ENCODE measurements at places on chromosomes 6 and 20. TPM values are rescaled to one million over a fixed set of nuclear protein-coding genes. Genes with fewer than 3 reads are reported as not detected.
A peak's percentile ranks its signal among the peaks of the same experiment; 100 is the strongest.

ISM1 gene
- total RNA-seq = 0.66 TPM

FAM83D gene
- 9.6 TPM for total RNA-seq

PRL gene
- total RNA-seq = 1.1 TPM

UST gene
- total RNA-seq = 8.0 TPM

PLEKHG1 gene
- 27.2 TPM for total RNA-seq

GFRAL gene
- total RNA-seq = 0.05 TPM

AVP gene
- total RNA-seq = 0.33 TPM

LY6G6D gene
- not detected for total RNA-seq

TRIM10 gene
- 0.57 TPM for total RNA-seq

GRCh38 chr20:49230561-49231133, 11.4 kb downstream of the DDX27 start:
- H3K4me3 ChIP-seq = no peak overlapping the region
- peaks cover 73% of the 10 kb centered on the region for H3K36me3 ChIP-seq
- DNase-seq = no peak
- H3K27ac ChIP-seq = no peak overlapping the region

DNA sequence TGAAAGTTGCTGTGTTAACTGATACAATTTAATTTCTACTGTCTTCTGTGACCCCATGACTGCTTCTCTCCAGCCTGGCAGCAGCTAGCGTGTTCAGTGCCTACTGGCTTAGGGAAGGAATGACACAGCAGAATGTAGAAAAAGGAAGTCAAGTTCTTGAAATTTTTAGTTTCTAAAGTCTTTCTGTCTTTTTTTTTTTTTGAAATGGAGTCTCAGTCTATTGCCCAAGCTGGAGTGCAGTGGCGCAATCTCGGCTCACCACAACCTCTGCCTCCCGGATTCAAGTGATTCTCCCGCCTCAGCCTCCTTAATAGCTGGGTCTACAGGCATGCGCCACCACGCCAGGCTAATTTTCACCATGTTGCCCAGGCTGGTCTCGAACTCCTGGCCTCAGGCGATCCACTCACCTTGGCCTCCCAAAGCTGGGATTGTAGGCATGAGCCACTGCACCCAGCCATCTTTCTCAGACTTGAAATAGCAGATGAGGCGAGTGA, 39.3 kb downstream of the PCNA start:
- no peaks in the 10 kb centered on the region for H3K36me3 ChIP-seq
- no peaks in the 10 kb centered on the region for H3K27me3 ChIP-seq
- peaks cover 18% of the 10 kb centered on the region for H3K4me1 ChIP-seq
- no peak overlapping the region for H3K4me3 ChIP-seq

GRCh38 chr6:89999154-89999553, 104.9 kb downstream of the GJA10 start:
- no peak overlapping the region for H3K27ac ChIP-seq
- no peaks in the 10 kb centered on the region for H3K27me3 ChIP-seq
- H3K4me1 ChIP-seq = no peaks in the 10 kb centered on the region
- no peak overlapping the region for H3K4me3 ChIP-seq
- no peak for DNase-seq

- H3K27ac ChIP-seq = no peak overlapping the region
- H3K36me3 ChIP-seq = no peaks in the 10 kb centered on the region
- DNase-seq = no peak
- H3K4me3 ChIP-seq = no peak overlapping the region
- H3K27me3 ChIP-seq = no peaks in the 10 kb centered on the region
Observed at GRCh38 chr20:38222923-38223742, 37.4 kb downstream of the KIAA1755 start.

GRCh38 chr6:164396071-164397047, 913.0 kb downstream of the C6orf118 start:
- no peaks in the 10 kb centered on the region for H3K36me3 ChIP-seq
- H3K4me1 ChIP-seq = no peaks in the 10 kb centered on the region
- DNase-seq = no peak
- no peak overlapping the region for H3K27ac ChIP-seq
- no peaks in the 10 kb centered on the region for H3K27me3 ChIP-seq
- H3K4me3 ChIP-seq = no peak overlapping the region

DNA sequence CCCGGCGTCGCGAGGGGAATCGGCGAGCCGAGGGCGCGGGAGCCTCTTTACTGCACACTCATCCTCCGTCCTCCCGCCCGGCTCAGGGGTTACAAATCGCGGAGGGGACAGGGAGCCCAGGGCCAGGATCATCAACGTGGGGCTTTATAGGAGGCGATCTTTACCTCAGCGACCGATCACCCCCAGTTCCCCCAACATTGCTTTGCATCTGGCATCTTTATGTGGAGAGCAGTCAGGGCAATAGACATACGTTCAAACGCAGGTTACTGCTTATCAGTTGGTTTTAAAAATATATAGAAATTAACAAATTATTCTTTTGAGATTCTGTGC, 634 bp downstream of the HSF2 start:
- DNase-seq = peak; percentile 23
- no peaks in the 10 kb centered on the region for H3K36me3 ChIP-seq
- no peak overlapping the region for H3K27ac ChIP-seq
- H3K4me3 ChIP-seq = peak overlapping the region; percentile 91
- peaks cover 4% of the 10 kb centered on the region for H3K4me1 ChIP-seq

GRCh38 chr6:4178737-4179333, 43.5 kb upstream of the ECI2 start:
- no peaks in the 10 kb centered on the region for H3K27me3 ChIP-seq
- H3K4me3 ChIP-seq = no peak overlapping the region
- no peak overlapping the region for H3K27ac ChIP-seq
- H3K36me3 ChIP-seq = no peaks in the 10 kb centered on the region
- no peaks in the 10 kb centered on the region for H3K4me1 ChIP-seq

- no peaks in the 10 kb centered on the region for H3K27me3 ChIP-seq
- no peak overlapping the region for H3K27ac ChIP-seq
- no peaks in the 10 kb centered on the region for H3K4me1 ChIP-seq
- no peak for DNase-seq
- H3K36me3 ChIP-seq = peaks cover 48% of the 10 kb centered on the region
Observed at GRCh38 chr6:35911871-35912653, 8.8 kb downstream of the SRPK1 start.

GRCh38 chr6:74000666-74001490, 304.9 kb downstream of the CD109 start:
- DNase-seq = no peak
- H3K4me3 ChIP-seq = no peak overlapping the region
- no peaks in the 10 kb centered on the region for H3K4me1 ChIP-seq
- no peaks in the 10 kb centered on the region for H3K36me3 ChIP-seq
- no peaks in the 10 kb centered on the region for H3K27me3 ChIP-seq

DNA sequence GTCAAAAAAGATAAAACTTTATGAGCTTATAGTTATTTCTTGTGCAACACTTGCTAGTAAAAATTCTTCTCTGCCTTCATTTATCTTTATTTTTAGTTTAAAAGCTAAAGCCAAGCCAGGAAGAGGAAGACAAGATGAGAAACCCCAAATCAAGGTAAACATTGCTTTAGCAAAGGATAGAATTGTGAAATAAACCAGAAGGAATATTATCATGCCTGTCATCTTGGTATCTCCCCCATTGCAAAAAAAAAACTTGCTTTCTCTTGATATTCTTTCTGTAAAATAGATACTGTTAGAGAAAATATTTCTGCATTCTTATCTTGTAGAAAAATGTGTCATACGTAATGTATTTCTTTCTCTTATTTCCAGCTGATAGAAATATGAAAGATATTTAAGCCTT, 432.8 kb downstream of the GJA1 start:
- H3K4me3 ChIP-seq = no peak overlapping the region
- no peak for DNase-seq
- H3K36me3 ChIP-seq = no peaks in the 10 kb centered on the region
- H3K27ac ChIP-seq = no peak overlapping the region

- peaks cover 50% of the 10 kb centered on the region for H3K4me1 ChIP-seq
- peak overlapping the region; percentile 99 for H3K27ac ChIP-seq
- no peaks in the 10 kb centered on the region for H3K27me3 ChIP-seq
Observed at GRCh38 chr20:35767683-35768481, 3.9 kb upstream of the PHF20 start.

DNA sequence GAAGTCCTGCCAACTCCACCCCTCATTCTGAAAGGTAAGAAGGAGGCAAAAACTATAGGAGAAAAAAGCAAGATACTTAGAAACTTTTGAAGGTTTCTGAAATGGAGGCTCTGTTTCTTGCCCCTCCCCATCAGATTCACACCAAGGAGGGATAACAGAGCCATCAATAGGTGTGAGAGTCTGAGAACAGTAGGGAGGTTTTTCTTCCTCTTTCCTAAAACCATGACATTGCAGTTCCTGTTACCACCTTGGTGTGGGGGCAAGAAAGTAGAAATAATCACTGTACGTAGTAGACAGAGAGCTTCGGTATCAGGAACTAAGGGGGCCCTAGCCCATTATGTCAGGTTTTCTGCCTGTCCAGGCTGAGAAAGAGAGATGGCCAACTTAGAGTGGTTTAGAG, 333.3 kb upstream of the SYNCRIP start:
- H3K27ac ChIP-seq = no peak overlapping the region
- H3K27me3 ChIP-seq = no peaks in the 10 kb centered on the region
- H3K4me3 ChIP-seq = no peak overlapping the region
- no peak for DNase-seq
- no peaks in the 10 kb centered on the region for H3K36me3 ChIP-seq
- no peaks in the 10 kb centered on the region for H3K4me1 ChIP-seq

DNA sequence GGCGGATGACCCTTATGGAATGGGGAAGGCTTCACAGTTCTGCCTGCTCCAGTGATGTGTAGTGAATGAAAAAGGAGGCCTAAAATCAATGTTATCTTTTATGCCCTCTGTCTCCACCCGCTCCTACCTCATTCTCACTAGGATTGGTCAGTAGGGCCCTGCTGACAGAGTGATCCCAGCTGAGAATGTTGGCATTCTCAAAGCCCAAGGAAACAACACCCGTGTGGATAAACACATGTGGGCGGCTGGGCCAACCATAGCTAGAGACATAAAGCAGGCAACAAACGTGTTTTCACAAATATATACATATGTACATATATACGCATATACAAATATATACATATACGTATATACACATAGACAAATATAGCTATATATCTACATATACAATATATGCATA, 4.5 kb downstream of the RIPK1 start:
- H3K4me1 ChIP-seq = peaks cover 18% of the 10 kb centered on the region
- no peaks in the 10 kb centered on the region for H3K27me3 ChIP-seq
- no peak for DNase-seq
- peaks cover 10% of the 10 kb centered on the region for H3K36me3 ChIP-seq
- no peak overlapping the region for H3K27ac ChIP-seq
- H3K4me3 ChIP-seq = no peak overlapping the region

DNA sequence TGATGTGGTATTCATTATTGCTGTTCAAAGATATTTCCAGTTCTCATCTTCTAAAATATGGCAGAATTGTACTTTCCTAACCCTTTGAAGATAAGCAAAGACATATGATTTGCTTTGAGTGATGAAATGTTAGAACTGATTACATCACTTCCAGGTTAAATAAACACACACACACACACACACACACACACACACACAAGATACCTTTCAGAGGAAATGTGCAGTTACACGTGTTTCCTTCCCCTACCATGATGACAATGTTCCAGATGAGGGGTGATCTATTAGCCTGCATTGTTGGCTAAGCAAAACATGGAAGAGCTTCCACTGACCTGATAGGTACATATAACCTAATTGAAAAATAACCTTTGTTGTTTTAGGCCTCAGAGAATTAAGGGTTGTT, 11.7 kb upstream of the FRK start:
- no peaks in the 10 kb centered on the region for H3K36me3 ChIP-seq
- no peaks in the 10 kb centered on the region for H3K27me3 ChIP-seq
- no peak overlapping the region for H3K4me3 ChIP-seq
- H3K4me1 ChIP-seq = no peaks in the 10 kb centered on the region
- DNase-seq = no peak
- H3K27ac ChIP-seq = no peak overlapping the region

DNA sequence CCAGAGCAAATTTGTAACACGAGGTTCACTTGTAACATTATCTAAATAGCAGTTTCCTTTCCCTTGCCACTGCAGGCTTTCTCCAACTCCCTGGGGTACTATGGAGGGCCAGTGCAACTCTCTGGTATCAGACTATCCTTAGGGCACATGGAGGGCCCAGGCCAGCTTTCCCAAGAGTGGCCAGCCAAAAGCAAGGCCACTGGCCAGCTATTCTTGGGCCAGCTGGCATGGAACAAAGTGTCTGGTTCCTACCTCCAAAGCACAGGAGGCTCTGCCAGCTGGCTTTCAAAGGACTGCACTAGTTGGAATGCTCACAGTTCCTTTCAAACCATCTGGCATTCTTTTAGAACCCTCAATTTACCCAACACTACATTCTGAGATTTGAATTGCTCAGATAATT, 8.7 kb downstream of the RNF24 start:
- H3K36me3 ChIP-seq = peaks cover 5% of the 10 kb centered on the region
- no peaks in the 10 kb centered on the region for H3K27me3 ChIP-seq
- no peak overlapping the region for H3K27ac ChIP-seq
- peaks cover 6% of the 10 kb centered on the region for H3K4me1 ChIP-seq

DNA sequence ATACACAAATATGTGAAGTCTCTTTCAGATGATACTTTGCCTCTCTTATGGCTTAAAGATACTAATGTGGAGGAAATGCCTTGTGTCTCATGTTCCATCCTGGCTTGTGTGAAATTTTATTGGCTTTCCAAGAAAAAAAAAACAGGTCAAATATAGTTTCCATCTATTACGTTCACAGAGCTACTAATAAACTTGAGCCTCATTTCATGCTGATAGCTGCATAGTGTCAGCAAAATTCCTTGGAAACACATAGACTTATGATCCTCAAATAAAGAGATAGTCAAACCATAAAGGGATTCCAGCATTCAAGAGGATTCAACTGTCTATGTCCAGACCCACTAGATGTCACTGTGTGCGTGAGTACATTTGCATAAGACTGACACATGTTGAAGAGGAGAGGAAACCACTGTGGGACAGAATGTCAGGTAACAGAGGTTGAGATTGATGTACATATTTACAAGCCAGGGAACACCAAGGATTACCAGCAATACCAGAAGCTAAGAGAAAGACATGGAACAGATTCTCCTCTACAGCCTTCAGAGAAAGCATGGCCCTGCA, 266.6 kb downstream of the COL12A1 start:
- H3K4me3 ChIP-seq = no peak overlapping the region
- H3K27ac ChIP-seq = no peak overlapping the region
- no peaks in the 10 kb centered on the region for H3K27me3 ChIP-seq
- no peak for DNase-seq
- H3K36me3 ChIP-seq = no peaks in the 10 kb centered on the region
- H3K4me1 ChIP-seq = no peaks in the 10 kb centered on the region

GRCh38 chr6:39217177-39217864, 12.0 kb downstream of the KCNK5 start:
- no peaks in the 10 kb centered on the region for H3K27me3 ChIP-seq

DNA sequence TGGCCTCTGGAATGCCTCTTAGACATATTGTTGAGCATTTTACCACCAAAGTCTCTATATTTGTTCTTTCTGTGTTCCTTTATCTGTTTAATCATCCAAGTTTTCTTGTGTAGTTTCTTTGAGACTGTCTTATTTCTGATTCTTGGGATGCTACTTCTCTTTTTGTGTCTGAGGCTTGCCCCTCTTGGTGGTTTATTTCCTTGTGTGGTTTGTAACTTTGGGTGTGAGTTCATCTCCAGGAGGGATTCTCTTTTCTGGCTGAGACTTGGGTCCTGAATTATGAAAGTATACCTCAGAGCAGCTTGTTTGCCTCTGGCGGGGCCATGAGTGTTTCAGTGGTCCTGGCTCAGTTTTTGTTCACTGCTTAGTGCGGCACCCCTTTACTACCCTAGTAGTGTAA, 33.9 kb downstream of the PPARD start:
- H3K27ac ChIP-seq = no peak overlapping the region
- H3K36me3 ChIP-seq = no peaks in the 10 kb centered on the region
- H3K27me3 ChIP-seq = no peaks in the 10 kb centered on the region
- H3K4me1 ChIP-seq = no peaks in the 10 kb centered on the region
